ENCODE measurements at places on chromosomes 16 and 17.

DNA sequence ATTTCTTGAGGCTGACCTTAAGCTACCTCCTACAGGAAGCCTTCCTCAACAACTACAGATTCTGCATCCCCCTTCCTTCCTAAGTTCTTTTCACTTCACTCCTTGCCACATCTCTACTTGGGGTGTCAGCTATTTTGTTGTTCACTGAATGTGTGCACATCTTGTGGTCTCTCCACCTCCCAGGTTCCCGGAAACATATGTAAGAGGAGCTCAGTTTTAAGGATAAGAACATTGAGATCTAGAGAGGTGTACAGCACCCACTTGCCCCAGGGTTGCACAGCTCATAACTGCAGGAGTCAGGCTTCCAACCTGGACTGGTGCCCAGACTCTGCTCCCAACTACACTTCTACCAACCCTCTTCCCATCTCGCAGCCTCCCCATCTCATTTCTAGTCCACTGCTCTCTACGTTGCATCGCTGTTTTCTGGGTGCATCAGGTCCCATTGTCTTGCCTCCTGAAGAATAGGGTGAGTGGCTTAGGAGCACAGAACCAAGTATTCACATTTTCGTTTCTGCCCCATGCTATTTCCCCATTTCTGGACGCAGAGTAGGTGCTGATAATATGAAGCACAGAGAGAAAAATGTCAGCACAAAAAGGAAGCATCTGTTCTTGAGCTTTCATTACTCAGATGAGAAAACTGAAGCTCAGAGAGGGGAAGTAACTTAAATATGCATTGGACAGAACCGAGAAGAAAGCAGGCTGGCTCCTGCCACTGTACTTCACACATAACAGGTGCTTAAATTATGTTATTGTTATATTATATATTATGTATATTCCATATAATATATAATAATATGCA lies 292.0 kb upstream of the CCL2 start:
- no peak for DNase-seq

GRCh38 chr17:74119965-74120364 lies 83.5 kb upstream of the RPL38 start:
- DNase-seq, result no peak

DNA sequence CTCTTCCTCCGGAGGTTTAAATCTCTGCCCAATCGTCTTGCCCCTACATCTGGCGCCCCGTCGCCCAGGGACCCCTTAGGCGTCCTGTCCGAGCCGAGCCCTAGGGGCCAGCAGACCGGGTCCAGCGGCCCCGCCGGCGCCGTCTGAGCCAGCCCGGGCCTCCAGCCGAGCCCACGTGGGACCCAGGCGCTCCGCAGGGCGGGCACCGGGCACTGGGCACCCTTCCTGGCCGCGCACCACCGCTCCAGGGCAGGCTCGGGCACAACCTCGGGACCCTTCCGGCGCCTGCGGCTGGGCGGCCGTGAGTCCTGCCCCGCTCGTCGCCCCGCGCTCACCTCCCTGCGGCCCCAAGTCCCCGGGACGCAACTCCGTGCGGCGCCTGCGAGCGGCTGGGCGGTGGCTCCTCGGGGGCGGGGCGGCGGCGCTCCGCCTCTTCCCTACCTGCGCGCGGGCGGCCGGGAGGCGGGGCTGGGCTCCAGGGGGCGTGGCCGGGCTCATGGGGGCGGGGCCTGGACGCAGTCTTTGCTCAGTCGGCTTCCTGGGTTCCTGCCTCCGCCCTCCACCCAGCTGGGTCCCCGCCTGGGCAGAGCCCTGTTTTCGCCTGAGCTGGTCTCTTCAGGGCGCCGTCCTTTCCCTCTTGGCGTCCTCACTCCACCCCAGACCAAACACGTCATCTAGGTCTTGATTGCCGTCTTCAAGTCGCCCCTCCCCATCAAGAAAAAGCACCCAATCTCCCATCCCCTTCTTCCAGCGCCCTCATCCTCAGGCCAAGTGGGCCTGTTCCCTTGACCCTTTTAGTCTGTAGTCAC lies at the start of gene RHBDF2:
Gene RHBDF2, minus strand, starts transcription at position 406 of the 809 bp plus-strand sequence. CDS start 19,899 bp downstream, outside the sequence.
- DNase-seq, result peak; percentile 93

- no peak for DNase-seq
These were observed 48.1 kb upstream of the KSR1 start for GRCh38 chr17:27407916-27408864.

- no peak for DNase-seq
These were observed 84.1 kb downstream of the TBC1D16 start for GRCh38 chr17:79951361-79952264.

- DNase-seq, result peak; percentile 66
These were observed 136.6 kb upstream of the RPH3AL start for GRCh38 chr17:488993-489757.

GRCh38 chr16:1678500-1679098 lies 520 bp downstream of the JPT2 start:
- peak; percentile 63 for DNase-seq

DNA sequence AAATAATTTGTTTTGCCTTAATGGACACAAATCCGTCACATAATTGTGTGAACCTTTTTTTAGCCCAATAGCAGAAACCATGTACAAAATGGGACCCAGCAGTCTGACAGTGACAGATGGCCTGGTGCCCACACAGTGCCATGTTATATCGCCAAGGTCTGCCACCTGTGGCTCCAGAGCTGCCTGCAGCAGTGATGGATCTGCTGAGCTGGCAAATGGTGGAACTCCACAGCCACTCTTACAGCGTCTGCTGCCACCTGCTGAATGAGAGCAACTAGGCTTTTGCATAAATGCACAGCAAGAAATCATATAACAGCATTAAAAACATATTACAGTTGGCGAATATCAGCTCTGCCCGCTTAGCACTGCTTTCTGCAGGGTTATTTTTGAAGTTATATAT lies 59.4 kb downstream of the NUP93 start:
- DNase-seq, result peak; percentile 41

DNA sequence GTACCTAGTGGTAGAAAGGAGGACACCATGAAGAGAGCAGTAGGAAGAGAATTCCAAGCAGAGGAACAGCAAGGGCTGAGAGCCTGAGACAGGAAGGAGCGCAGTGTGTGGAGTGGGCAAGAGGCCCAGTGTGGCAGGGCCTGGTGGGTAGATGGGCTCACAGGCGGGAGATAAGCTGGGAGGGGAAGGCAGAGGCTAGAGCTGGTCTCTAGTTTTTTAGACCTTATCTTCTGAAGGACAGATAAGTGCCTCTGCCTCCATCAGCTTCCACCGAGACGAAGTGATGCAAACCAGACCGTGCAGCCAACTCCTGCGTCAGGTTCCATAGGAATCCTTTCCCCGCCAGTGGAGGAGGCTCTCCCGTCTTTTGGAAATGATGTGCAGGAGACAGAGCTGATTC lies 33.6 kb downstream of the CDH1 start:
- no peak for DNase-seq

- DNase-seq, result no peak
These were observed 13.4 kb downstream of the IRF8 start for GRCh38 chr16:85912211-85912974.

DNA sequence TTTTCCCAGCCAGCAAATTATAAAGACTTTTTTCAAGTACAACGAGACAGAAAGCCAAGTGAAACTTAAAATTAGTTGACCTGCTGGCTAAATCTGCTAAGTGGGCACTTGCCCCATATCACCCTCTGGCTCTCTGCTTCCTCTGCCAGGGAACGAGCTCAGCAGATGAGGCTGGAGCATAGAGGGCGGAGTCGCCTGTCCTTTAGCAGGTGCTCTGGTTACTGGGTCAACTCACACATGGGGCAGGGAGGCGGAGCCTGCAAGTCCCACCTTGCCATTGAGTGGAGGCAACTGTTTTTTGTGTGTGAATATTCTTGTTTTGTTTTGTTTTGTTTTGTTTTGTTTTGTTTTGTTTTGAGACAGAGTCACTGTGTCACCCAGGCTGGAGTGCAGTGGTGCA lies 62.5 kb downstream of the EMP2 start:
- DNase-seq, result no peak

- no peak for DNase-seq
These were observed 5.6 kb downstream of the CHD3 start for GRCh38 chr17:7894226-7894625.

DNA sequence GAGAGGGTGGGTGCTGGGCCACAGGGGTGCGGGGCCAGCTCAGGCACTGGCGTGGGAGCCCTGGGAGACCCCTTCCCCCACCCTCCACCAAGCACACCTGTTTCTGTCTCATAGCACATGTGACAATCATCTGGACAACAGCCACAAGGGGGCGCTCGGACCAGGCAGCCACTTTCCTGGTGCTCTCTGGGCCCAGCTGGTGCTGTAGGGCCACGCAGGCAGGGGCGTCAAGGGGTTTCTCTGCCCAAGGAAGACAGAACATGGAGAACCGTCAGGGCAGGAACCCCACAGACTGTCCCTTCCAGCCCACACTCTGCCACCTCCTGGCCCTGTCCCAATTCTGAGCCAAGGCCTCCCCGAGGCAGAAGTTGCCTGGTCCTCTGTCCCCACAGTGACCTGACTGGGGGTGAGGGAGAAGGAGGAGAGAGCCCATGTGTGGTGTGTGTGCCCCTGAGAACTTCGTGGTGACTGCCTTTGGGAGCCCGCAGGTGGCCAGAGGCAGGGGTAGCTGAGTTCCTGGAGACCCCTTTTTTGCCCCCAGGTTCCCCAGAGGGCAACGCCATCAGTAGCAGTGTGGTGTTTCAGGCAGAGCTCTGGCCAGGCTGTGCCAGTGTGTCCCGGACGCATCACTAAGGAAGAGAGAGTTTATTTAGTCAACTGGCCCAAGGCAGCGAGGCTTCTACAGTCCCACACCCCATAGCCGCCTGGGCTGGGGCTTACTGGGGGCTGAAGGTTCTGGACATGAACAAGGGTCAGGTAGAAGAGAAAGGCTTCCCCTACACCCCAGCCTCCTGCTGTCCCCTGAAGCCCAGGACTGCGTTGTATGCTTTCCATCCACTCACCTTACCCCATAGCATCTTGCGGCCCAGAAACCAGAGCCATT lies 3.1 kb upstream of the SETD6 start:
- peak; percentile 83 for DNase-seq

- DNase-seq, result no peak
These were observed 26.7 kb upstream of the DUSP14 start for GRCh38 chr17:37463039-37463438.

GRCh38 chr17:65560628-65561451 lies 608 bp downstream of the AXIN2 start:
- peak; percentile 83 for DNase-seq

DNA sequence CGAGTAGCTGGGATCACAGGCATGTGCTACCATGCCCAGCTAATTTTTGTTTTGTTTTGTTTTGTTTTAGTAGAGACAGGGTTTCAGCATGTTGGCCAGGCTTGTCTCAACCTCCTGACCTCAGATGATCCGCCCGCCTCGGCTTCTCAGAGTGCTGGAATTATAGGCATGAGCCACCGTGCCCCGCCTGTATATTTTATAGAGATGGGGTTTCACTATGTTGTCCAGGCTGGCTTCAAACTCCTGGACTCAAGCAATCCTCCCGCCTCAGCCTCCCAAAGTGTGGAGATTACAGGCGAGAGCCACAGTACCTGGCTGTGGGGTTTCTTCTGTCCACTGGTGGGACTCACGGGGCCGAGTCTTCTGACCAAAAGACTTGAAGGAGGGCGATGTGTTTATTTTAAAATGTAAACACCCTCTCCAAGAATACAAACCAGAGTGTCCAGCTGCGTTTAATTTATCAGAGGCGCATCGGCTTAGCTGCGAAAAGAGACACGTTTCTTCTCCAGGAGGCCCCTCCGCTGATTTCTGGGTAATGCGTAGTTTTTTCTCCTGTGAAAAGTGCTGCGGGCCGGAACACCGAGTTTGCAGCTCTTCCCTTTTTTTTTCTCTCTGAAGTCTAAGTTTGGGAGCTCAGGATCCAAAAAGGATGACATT lies 86.9 kb upstream of the CIBAR2 start:
- no peak for DNase-seq

DNA sequence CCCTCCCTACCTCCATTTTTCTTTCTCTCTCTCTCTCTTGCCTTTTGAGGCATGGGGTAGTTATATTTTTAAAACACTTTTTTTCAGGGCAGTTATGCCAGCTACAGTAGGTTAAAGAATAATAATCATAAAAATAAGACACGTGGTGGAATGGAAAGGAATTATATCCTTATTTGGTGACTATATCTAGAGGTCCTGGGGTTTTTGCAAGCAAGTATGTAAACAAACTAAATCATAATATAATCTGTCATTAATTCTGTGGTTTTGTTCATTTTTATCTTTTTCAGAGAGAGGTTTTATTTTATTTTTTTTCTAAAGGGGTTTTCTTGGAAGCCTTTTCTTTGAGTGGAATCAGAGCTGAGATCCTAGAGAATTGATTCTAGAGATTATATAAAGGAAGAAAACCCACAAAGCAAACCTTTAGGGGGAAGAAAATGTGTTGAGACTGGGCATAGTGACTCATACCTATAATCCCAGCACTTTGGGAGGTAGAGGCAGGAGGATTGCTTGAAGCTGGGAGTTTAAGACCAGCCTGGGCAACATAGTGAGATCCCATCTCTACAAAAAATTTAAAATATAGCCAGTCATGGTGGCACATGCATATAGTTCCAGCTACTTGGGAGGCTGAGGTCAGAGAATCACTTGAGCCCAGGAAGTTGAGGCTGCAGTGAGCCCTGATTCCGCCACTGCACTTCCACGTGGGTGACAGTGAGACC lies 53.2 kb downstream of the NQO1 start:
- no peak for DNase-seq

GRCh38 chr17:48153691-48154358 lies 46.3 kb downstream of the SNX11 start:
- DNase-seq, result no peak

DNA sequence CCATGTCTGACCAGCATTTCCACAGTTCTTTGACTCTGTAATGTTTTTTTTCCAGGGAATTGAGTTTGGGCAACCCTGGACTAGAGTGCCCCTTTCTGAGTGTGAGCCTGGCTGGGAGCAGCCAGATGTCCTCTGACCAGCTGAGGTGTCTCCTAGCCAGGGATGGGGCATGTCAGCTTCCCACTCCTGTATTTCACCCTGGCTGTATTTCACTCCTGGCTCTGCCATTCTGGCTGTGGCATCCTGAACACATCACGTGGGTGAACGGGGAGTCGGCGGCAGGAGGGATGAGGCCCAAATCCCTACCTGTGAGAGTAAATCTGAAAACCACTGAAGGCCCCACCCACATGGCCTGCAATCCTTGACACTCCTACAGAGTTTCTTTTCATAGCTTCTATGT lies 31.3 kb downstream of the KDM8 start:
- DNase-seq, result no peak

- DNase-seq, result no peak
These were observed 85.7 kb downstream of the MGAT5B start for GRCh38 chr17:76953946-76954345.

- peak; percentile 16 for DNase-seq
These were observed 3.5 kb upstream of the CES4A start for GRCh38 chr16:66984892-66985311.

DNA sequence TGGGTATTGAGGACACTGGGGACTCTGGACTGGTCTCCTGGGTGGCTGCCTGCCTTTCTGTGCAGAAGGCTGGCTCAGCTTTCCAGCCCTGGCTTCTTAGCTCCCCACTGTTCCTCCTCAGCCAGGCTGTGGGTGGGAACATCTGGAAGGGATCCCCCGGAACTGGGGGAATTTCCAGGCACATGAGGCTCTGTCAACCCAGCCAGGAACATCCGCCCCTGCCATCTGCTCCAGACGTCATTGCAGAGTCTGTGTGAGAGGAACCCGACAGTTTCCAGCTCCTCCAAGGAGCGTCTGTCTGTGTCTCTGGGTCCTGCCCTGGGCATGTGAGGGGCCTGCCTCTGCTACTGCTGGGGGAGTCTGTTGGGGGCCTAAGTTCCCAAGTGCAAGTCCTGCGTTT lies 36.2 kb upstream of the CRHR1 start:
- DNase-seq, result no peak

GRCh38 chr17:67833134-67833533 lies 7.8 kb downstream of the BPTF start:
- no peak for DNase-seq

GRCh38 chr17:43974382-43975266 lies 20.9 kb upstream of the PYY start:
- DNase-seq, result no peak

GRCh38 chr16:26510924-26511323 lies 555.8 kb upstream of the C16orf82 start:
- DNase-seq, result no peak

Data from CD8-positive, alpha-beta T cell (primary cell).